ENCODE measurements at places on chromosomes 3 and 15.

- DNase-seq, result no peak
These were observed 1004.1 kb downstream of the TBL1XR1 start for GRCh38 chr3:176193032-176193730.

DNA sequence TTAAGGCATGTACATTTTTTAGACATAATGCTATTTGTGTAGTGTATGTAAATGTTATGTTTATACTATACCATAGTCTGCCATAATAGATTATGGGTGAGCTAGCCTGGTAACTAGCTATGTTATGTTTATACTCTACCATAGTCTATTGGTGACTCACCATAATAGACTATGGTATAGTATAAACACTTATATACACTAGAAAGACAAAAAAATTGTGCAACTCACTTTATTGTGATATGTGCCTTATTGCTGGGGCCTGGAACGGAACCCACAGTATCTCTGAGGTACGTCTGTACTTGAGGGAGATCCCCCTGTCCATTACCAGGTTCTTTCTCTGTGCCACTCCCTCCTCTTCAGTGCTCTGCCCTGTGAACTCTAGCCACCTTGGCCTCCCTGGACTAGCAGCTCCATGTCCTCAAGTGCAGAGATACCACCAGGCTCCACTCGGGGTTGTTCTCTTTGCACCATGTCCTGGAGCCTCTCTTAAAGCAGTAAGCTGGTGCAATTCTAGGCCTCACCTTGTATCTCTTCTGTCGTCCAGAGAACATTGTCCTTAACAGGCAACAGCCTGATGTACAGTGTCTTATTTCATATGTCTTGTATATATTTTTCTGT, 60.8 kb upstream of the PXYLP1 start:
- no peak for DNase-seq

- DNase-seq, result no peak
These were observed 48.1 kb downstream of the CFAP20DC start for GRCh38 chr3:59001675-59002074.

DNA sequence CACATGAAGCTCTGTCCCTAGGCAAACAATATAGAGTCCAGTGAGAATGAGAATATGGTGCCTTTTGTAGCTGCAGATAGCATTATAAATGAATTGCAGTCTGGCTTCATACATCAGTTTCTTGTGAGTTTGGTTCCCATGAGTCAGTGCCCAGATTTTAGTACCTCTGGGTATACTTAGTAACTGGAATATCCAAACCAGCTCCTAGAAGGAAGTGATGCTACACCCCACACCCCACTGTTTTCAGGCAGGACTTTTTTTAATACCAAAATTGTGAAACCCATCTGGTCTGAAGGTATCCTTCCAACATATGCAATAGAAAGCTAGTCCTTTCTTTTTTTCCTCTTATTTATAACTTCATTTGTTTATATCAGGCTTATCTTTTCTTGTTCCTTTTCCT, 42.1 kb upstream of the FOXP1 start:
- no peak for DNase-seq

DNA sequence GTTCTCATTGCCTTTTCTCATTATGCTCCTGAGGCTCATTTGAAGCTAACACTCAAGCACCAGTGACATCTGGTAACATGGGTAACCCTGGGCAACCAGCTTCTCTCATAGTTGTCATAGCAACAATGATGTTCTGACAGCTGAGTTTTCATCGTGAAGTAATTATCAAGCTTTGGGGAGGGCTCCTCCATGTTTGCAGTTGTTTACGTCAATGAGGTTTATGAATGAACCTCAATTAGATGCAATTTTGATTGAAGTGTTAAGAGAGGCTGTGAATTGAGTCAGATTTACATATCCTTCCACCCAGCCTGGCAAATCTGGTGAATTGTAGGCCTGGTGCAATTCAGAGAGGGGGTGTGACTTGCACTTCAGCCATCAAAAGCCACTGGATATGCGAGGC, 119.3 kb upstream of the CHD2 start:
- no peak for DNase-seq

- DNase-seq, result no peak
These were observed 51.2 kb downstream of the KLHL25 start for GRCh38 chr15:85743392-85744055.

DNA sequence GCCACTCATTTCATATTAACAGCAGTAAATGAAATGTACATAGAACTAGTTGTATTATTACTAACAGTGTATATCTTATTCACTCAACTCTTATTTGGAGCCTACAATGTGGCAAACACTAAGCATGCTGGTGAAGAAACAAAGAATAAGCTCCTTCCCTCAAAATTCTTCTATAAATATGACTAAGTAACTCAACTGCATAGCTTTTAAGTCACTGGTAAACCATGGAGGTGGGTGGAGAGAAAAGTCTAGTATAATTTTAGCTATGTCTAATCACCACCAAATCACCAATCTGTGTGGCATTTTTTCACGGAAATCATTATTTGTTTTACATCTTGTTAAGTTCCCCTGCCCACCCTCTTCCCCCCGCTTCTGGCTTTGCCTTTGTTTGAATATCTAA, 17.5 kb downstream of the COPS2 start:
- DNase-seq, result no peak

DNA sequence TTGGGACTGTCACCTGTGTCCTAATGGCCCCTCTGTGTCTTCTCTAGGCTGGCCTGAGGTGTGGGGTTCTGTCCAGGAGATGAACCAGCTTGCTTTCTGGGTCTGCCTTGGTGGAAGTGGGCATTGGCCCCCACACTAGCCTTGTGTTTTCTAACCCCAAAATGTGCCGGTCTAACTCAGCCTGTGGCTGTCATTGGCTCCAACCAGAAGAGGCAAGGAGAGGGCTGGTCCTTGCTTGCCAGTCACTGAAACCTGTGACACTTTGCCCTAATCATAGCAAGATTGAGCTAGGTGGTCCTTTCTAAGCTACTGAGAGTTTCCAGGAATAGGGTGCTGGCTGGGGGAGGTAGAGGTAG, 2.2 kb downstream of the C15orf39 start:
- DNase-seq, result no peak

DNA sequence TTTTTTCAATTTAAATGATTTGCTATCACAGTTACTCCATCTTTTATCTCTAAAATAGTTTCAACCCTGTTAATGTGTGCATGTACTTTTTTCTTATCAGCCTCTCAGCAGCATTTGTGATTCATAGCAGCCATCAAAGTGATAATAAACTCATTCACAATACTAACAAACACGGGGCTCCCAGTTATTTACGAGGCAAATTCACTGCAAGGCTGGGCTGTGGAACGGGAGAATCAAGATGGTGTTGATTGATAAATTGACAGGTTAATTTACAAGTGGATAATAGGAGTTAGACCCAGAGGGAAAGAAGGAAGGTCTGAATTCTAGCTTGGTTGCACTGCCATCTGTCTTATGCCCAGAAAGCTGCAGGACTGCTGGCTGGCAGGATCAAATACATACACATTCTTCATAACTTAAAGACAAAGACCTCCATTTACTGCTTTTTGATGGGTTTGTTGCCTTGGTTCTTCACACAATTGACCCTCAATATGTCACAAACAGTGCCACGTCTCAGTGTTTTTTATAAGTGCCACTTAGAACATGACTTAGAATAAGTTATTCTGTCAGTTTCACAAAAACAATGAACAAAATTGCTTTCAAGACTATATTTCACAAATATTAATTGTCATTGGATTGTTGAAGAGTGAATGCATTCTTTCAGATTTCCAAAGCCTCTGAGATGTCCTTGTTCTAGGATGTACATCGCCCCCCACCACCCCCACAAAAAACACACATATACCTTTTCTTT, 562.8 kb downstream of the NR2F2 start:
- no peak for DNase-seq

GRCh38 chr3:138675393-138675792, 66.8 kb downstream of the FAIM start:
- no peak for DNase-seq

GRCh38 chr3:160291290-160291908, 66.2 kb downstream of the C3orf80 start:
- DNase-seq, result no peak

- no peak for DNase-seq
These were observed 41.1 kb upstream of the ARL8B start for GRCh38 chr3:5080779-5081550.

DNA sequence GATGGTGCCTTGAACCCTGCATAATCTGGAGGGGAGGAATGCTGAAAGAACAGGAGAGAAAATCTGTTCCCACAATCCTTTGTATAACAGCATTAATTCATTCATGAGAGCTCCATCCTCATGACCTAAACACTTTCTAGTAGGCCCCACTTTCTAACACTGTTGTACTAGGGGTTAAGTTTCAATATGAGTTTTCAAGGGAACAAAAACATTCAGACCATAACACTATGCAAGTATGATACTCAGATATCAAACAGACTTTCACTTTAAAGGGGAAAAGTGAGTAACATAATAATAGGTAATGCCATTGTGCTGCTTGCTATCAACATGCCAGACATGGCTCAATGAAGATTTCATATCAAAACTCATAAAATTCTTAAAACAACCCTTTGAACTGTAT, 32.4 kb upstream of the PLSCR2 start:
- no peak for DNase-seq

DNA sequence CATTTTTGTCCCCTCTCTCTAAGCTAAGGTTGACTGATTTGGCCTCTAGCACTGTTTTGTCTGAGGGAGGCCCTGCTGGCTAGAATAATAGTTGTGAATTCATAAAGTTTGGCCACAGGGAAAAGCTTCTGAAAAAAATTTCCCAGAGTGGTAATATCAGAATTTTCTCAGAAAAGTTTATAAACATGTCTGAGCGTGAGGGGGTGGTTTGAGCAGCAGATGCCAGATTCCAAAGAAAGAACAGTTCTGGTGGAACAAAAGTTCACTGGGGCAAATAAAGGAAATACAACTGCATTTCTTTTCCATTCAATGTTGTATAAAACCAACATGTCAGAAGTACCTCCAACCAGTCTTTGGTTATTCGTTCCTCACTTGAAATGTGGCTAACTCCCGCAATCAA, 61.2 kb downstream of the CLDN1 start:
- no peak for DNase-seq

DNA sequence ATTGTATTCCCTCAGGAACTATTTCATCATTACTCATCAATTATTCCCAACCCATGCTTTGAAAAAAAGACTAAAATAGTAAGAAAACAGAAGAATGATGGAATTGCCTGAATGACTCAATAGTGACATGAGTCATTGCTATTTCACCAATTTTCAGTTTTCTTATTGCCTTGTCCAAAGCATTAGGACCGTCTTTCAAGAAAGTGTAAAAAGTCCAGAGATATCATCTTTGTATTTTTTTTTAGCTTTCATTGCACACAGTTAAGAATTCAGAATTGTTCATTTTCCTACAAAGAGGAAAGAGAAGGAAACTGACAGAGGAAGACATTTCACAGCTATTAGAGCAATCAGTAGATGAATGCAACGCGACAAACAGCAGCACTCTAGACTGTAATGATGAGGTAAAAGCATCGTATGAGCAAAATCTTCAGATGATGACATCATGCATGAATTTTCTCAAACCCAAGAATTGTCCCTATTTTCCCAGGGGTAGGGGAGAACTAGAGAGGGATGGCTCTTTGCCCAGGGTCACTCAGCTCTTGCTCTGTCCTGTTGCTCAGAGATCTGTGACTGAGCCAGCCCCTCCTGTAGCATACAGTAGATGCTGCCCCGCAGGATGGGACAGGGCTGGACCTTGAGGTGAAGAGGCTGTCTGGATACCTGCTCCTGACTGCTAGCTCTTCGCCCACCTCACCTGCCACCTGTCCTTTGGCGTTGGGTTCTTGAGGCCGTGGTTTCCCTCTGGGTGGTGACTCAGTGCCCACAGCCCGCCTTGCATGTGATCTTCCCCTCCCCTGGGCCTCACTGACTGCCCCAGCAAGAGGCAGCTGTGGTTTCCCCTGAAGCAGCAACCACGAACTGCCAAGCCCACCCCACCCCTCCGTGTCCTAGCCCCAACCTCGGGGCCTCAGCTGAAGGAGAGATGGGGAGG, 84.8 kb downstream of the PPCDC start:
- DNase-seq, result peak; percentile 23

DNA sequence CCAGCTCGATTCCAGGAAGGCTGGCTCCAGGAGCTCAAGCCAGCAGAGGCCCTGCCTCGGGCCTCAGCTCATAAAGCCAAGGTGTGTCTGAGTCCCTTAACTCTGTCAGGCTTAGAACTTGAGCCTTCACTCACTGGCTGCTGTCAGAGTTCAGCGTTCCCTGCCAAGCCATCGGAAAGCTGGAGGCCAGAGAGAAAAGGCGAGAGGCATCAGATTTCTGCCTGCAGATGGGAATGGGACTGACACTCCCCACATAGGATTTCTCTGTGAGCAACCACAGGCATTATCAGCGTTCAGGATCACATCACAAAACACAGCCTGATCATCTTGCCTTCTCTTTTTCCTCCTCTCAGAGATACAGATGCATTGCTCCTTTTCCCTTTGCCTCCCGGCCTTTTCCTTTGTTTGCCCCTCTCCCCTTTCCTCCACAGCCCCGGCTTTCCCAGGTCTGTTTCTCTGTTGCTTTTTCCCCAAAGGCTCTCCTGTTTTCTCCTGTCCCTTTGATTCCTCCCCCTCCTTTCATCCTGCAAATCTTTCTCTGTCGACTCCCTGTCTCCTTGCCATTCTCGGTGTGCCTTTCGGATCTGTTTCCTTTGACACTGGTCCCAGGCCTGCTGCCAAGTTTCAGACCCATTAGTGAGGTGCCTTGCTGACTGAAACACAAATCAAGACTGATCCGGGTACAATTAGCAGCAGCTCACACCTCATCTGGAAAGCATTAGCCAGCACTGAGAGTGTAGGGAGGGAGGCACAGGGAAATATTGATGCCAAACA, 44.5 kb upstream of the BOC start:
- DNase-seq, result peak; percentile 8

DNA sequence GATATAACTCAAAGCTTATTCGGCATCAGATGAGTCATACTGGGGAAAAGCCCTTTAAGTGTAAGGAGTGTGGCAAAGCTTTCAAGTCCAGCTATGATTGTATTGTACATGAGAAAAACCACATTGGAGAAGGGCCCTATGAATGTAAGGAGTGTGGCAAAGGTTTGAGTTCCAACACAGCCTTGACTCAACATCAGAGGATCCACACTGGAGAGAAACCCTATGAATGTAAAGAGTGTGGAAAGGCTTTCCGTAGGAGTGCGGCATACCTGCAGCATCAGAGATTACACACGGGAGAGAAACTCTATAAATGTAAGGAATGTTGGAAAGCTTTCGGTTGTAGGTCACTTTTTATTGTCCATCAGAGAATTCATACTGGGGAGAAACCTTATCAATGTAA, 7.5 kb downstream of the ZNF621 start:
- no peak for DNase-seq

DNA sequence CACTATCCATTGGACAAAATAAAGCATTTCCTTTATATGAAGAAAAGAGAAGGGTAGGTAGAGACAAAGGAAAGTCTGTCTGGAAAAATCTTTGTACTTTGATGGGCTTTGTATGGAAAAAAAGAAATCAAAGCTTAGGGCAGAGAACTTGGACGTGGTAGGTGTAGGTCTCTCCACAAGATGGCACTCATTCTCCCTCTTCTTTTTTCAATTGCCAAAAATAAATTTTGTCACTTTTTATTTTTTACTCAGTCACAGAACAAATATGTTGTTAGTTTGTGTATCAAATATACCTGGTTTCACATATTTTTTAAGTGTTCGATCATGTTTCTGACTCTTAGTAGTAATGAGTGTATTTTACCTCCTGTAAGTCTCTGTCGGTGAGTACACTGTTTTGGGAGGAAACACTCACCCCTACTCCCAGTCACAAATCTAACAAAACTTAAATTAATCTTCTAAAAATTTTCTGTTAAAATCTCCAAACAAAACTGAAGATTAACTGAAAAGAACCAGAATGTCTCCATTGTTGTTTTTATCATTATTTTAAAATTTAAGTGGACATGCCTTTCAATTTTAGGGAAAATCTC, 415.8 kb upstream of the GOLIM4 start:
- DNase-seq, result no peak

- DNase-seq, result no peak
These were observed 1.7 kb downstream of the P2RY13 start for GRCh38 chr3:151327571-151328198.

Data from caudate nucleus (tissue), 63 donors.